GDM1 (cell line): ENCODE measurements at places on chromosomes 2 and 18.

DNA sequence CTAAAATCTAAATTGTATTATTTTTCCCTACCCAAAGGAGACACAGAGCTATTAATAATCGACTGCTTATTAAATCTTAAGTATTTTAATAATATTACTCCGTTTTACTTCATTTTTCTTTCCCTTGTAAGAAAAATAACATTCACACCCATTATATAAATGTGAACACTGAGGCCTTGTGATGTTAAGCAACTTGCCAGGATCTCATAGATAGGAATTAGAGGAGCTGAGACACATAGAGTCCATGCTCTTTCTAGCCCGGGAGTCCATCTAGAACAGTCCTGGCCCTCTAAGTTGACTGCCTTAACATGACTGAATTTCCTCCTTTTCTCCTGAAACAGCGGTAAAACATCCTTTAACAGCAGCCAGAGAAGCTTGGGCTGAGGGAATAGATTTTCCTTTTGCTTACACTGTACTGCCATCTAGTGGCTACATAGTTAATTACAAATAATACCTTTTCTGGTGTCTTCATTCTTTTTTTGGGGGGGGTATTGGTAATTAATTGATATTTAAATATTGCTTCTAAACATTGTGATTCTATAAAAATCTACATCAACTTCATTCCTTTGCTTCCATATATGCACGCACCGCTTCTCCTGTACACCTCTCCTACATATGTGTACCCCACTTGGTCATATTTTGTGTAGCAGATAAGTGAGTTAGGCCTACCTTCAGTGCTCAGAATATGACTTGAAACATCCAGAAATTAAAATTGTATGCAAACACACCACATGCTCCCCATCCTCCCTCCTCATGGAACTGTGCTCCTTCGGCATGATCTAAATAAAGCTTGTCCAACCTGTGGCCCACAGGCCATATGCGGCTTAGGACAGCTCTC lies 125.8 kb upstream of the HNMT start:
- DNase-seq, result no peak

- no peak for DNase-seq
Observed at GRCh38 chr18:78701771-78702396, 277.7 kb upstream of the SALL3 start.

- DNase-seq, result no peak
Observed at GRCh38 chr2:172740856-172741255, 5.2 kb downstream of the RAPGEF4 start.

DNA sequence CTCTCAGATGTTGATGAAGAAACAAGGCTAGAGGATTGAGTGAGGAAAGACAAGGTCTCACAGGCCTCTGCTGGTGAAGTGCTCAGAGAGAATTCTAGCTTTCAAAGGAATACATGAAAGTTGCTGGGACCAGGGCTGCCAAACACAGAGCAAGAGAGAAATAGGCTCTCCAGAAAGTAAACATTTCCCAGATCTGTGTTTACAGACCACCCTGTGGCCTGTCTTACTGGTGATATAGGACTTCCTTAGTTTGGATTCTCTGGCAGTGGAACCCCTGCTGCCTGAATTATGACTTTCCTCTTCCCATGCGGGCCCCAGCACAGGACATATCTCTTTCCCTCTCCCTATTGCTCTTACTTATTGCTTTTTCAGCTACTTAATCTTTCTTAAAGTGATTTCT lies 64.5 kb downstream of the TACR1 start:
- no peak for DNase-seq

DNA sequence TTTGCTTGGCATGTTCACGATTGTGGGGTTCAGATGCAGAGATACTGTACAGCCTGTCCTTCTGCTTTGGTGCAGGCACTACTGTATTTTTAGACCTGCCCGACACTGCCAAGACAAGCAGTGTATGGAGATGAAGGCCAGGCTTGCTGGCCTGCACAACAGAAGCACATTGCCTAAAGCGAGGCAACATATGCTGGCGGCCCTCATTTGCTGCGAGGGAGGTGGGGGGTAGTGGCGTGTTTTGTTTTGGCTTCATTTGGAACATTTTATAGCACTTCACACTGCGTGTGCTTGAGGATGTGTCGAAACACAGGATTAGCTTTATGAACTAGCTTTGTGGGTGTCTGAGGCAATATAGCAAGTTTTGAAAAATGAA lies 27.0 kb downstream of the TMEM182 start:
- no peak for DNase-seq

- no peak for DNase-seq
Observed at GRCh38 chr2:173713904-173714555, 251.1 kb downstream of the SP3 start.

DNA sequence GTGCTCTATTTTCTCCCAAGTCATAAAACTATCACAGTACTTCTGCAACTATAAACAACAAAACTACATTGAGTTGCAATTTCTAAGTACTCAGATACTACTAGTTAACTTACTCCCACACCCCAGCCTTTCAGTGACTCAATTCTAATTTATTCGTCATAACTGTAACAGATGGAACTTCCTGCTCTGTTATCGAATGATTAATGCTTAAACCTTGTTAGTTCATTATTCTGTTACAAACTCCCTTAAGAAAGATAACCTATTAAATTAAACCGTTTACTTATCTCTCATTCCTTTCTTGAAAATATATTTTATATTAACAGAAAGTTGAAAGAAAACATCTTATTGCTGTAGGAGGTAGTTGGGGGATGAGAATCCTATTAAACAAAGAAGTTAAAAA lies 17.0 kb downstream of the TNFAIP6 start:
- no peak for DNase-seq

DNA sequence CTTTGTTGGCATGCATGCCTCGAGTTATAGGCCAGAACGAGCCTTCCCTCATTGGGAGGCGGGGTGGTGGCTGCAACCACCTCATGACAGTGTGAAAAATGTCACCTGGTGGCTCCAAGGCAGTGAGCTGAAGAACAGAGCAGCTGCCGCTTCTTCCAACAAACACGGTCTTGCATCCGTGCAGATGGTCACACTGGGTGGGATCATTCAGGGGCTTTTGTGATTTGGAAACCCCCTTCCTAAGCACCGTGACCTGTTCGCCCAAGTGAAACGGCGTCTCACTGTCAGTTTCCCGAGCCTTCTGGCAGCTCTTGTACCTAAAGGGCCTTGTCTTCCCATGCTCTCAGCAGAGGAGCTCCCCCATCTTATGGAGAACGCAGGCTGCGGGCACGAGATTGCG lies 159.7 kb downstream of the NAPG start:
- no peak for DNase-seq
